Endothelial cell of umbilical vein (primary cell): ENCODE measurements at places on chromosomes 13 and 19.
A peak's percentile ranks its signal among the peaks of the same experiment; 100 is the strongest.

- no peak for DNase-seq
Observed at GRCh38 chr13:40484101-40484800, 182.2 kb downstream of the FOXO1 start.

DNA sequence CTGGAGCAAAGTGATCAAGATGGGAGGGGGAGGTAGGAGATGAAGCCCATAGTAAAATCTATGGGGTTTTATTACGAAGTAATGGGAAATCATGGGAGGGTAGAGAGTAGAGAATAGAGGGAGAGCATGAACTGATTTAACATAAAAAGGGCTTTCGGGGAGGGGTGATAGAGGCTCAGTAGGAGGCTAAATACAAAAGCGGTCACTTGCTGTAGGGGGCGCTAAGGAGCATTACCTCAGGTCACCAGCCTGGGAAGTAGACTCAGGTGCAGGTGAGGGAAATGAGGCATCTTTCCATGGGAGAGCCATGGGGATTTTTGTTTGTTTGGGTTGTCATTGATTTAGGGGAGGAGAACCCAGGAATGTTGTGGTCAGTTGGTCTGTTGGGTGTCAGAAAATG is 14.1 kb downstream of the KRTDAP start:
- no peak for DNase-seq

- DNase-seq = peak; percentile 94
Observed at GRCh38 chr19:39824143-39825092, 9.5 kb downstream of the DYRK1B start.

GRCh38 chr13:113207890-113208420 is 514 bp downstream of the PCID2 start:
- DNase-seq = peak; percentile 70

DNA sequence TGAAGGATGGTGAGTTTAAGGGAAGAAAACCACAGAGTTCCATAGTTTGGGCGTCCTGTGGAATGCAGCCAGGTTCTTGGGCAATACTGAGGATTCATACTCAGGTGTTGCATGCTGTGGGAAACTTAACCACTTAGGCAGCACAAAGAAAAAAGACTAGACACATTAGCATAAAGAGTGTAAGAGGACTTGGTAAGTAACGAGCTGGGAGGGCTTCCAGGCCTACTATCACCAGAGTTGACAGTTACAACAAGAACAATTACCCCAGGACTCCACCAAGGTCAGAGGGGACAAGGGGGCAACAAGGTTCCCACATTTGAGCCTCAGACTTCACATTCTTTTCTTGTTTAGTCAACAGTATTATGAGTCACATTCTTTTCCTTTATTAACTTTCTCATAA is 33.2 kb downstream of the KCTD12 start:
- DNase-seq = peak; percentile 89

- DNase-seq = no peak
Observed at GRCh38 chr19:18259893-18260292, 14.4 kb downstream of the IQCN start.

DNA sequence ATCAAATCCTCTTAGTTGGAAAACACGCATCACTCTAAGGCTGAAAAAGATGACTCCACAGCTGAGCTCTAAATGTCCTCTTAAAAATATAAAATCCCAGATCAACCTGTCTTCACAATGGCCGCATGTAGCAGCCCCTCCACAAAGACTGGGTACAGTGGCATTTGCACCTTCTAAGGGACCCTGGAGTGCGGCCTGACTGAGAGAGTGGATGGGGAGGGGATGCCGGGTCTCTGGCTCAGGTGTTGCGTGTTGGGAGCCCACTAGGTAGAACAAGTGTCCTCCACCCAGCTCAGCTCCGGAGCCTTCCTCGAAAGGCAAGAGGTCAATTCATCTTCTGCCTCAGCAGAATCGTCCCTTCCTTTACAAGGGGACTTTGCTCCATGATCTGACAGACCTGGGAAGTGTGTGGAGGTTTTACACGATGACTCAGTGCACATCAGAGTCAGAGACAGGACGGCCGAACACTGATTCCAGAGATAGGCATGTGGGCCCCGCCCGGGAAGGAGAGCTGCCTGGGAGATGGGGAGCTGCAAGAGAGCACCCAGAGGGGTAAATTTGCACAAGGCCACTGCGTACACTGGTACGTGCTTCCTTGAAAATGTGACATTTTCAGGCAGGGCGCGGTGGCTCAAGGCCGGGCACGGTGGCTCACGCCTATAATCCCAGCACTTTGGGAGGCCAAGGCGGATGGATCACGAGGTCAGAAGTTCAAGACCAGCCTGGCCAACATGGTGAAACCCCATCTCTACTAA is 23.5 kb upstream of the SLC15A1 start:
- no peak for DNase-seq

DNA sequence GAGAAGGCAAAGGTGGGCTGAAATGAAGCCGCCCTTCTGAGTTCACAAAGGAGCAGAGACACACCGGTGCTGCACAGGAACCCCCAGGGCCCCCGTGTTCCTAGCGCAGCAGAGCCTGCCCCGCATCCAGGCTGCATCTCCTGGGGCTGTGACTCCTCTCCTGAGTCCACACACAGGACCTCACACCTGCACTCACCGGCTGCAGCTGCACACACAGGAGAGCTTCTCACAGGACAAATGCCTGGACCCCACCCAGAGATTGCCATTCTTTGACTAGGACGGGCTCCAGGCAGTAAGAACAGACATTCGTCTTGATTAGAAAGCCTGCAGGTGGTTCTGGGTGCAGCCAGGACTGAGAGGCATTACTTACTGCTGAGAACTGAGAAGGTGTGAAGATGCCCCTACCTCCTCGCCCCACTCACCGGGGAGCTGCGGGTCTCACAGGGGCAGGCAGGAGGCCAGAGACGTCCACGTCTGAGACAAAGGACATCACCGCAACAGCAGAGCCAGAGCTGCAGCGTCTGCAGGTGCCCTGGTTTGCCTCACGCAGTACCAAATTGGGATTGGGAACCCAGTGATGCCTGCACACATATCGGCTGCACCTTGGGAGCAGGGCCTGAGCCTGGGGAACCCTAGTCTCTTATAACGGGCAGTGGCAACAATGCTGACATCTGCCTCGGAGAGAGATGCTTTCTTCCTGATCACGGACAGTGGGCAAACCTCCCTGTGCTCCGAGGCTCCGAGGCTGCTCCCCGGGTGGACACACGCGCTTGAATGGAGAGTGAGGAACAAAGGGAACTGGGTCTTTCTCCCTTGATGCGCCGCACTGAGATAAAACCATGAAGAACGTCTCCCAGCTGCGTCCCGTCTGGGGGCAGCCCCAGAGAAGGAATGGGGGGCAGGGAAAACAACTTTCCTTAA is 50.4 kb downstream of the RASA3 start:
- DNase-seq = no peak

GRCh38 chr19:43906774-43907173 is 28.3 kb downstream of the ZNF45 start:
- DNase-seq = no peak

GRCh38 chr19:13195678-13196077 is 45.5 kb downstream of the IER2 start:
- DNase-seq = no peak

GRCh38 chr19:33394006-33394722 is 20.7 kb downstream of the CEBPG start:
- no peak for DNase-seq

DNA sequence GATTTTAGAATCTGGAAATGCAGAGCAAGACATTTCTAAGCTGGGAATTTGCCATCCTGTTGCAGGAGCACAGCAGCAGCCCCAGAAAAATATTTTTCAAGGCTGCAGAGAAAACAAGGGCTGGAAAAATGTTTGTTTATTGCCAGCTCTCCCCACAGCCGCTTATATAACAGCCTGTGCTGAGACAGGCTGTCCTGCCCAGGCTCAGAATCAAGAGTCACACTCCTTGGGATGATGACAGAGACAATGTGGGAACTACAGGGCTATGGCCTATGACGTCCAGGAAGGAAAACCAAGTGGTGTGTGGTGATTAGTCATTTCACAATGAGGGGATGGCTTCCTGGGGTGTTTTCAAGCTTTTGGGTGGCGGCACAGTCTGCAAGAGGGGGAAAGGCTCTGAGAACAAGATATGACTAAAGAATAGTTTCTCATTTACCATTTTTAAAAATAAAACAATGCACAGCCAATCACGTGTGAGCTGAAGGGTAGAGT is 136.3 kb upstream of the SERP2 start:
- peak; percentile 97 for DNase-seq

DNA sequence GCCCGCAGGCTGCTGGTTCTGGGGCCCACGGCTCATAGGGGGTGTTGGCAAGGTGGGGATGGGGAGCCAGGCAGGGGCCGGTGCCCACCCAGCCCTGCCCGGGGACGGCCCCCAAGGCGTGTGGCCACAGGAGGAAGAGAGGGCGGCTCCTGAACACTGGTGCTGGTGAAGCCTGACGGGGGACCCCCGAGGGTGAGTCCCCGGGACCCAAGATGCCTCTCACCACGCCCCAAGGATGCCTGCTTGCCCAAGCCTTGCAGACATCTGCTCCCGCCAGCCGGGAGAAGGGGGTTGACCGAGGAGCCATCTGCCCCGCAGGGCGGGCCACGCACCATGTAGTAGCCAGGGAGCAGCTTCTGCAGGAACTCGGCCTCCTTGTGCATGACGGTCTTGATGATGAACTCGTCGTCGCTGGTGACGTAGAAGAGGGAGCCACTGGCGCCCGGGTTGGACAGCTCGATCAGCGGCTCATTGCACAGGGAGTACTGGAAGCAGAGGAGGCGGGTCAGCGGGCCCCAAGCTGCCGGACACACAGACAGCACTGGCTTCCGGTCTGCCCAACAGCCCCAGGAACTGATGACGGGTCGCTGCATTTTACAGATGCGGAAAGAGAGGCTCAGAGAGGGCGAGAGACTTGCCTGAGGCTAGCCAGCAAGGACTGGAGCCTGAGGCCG is 29.6 kb upstream of the CACTIN start:
- DNase-seq = no peak

DNA sequence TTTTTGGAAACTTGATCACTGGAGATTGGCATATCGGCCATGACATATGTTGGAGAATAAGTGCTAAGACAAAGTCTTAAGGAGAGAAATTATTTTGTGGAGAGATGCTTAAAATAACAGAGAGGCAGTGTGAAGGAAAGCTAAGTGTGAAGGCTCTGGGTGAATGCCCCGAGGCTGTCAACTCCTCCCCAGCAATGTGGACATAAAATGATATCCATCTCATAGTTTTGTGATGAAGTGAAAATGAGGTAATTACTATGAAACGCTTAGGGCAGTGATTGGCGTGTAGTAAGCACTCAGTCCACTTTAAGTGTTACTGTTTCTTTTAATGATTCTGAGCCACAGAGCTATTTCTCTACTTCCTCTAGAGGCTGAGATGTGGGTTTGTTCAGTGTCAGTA is 195.8 kb upstream of the KLF12 start:
- no peak for DNase-seq

DNA sequence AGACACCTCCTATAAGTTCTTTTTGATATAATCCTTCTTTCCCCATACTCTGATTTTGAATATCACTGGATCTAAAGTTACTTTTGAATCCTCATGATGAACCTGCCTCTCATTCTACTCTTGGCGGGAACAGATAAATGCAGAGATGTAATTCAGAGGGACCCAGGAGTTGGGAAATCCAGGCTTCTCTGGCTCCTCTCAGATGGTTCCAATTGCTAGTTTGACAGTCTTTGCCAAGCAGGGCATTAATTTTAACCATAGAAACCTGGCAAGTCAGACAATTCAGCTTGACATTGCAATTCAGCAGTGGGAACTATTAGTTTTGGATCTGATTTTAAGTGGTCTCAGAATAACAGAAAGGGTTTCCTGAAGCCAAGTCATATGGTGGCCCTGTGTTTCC is 67.3 kb upstream of the KLF12 start:
- DNase-seq = no peak

GRCh38 chr13:74082741-74083160 is 51.5 kb downstream of the KLF12 start:
- no peak for DNase-seq

DNA sequence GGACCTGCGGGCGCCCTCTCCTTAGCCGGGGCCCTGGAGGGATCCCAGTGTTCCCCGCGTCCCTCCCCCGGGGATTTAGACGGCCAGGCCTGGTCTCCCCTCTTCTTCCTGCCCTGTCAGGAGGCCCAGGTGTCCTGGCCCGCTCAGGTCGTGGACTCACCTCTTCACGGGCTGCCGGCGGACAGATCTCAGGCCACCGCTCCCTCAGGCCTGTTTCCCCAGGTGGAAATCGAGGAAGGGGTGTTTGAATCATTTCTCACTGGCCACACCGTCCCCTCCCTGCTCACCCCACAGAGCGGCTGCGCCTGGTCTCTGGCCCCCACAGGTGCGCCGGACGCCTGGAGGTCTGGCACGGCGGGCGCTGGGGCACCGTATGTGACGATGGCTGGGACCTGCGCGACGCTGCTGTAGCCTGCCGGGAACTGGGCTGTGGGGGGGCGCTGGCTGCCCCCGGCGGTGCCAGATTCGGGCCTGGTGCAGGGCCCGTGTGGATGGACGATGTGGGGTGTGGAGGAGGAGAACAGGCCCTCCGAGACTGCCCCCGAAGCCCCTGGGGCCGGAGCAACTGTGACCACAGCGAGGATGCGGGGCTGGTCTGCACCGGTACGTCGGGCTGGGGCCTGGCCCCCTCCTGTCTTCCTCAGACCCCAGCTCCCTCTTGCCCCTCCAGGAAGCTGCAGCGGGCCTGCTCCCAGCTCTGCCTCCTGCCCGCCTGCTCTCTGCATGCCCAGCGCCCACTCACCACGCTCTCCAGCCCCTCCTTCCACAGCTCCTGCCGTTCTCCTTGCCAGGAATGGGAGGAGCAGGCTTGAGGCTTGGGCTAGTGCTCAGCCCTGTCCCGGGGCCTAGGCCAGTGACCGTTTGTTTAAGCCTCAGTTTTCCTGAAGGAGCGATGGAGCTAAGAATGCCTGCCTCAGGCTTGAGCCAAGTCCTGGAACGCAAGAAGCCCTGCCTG is 2.5 kb downstream of the SSC5D start:
- no peak for DNase-seq

DNA sequence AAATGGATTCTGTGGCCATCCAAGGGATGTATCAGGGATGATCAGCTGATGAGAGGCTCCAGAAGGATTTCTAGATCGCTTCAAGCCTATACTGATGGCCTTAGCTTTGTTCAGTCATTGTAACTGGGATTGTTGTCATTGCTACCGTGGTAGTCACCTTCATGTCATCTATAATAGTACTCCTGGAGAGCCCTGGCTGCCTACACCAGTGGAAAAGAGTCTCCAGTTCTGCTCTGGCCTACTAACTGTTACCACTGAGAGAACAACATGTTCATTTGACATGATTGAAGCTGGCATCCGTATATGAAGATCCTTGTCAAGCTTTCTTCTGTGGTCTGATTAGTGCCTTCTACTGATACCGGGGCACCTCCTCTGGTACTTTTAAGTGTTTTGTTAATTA is 131.3 kb downstream of the B3GLCT start:
- DNase-seq = no peak

DNA sequence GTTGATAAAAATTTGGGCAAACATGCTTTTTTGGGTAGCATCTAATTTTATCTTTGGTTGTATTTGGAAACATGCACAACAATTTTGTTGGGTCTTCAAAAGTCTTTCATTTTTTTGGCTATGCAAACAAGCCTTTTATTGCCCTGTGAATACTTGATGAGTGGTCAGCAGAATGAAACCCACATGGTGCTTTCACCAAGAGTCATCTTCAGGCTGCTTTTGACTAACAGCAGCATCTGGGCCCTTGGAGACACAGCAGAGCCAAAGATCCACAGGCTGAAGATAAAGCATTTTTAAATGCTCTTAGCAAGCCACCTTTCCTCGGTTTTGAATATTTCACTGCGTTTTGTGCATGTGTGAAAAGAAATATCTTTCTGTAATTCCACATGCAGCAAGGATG is 154.9 kb downstream of the FGF9 start:
- DNase-seq = no peak
